Stimulated activated naive B cell treated with anti-CD40 and anti-IgM and Interleukin-4, amounts not matched to agents 10 μg/mL and 1 μg/mL and 100 μg/mL, for 72 hours (primary cell): ENCODE measurements at places on chromosomes 2 and 18.

GRCh38 chr2:73925033-73925704 is 1.5 kb upstream of the DGUOK start:
- H3K27me3 ChIP-seq = no peaks in the 10 kb centered on the region
- peaks cover 28% of the 10 kb centered on the region for H3K4me1 ChIP-seq
- DNase-seq = no peak
- H3K4me3 ChIP-seq = no peak overlapping the region
- peak overlapping the region; percentile 14 for H3K27ac ChIP-seq

DNA sequence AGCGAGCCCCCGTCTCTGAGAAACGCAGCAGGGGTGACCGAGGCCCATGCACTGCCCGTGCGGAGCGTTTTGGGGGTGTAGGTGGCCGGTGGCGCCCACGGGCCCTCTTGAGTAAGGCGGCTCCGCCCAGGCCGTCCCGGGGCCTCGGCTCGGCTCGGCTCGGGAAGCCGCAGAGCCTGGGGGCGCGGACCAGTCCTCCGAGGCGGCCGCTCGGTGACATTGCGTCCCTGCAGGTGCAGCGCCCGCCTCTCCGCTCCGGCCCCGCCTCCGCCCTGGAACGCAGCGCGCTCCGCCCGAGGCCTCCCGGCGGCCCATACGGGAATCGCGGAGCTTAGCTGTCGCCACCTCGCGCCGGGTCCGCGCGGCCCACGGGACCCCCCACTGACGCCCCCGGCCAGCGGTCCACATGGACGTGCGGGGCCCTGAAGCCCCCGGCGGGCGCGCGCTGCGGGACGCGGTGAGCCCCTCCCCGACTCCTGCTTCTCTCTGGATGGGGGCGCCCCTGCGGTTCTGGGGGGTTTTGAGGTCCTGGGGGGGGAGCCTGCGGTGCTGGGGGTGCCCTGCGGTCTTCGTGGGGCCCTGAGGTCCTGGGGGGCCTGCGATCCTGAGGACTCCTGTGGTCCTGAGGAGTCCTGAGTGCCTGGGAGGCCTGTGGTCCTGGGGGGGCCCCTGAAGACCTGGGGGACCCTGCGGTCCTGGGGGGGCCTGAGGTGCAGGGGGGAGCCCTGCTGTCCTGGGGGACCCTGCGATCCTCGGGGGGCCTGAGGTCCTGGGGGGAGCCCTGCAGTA is at the start of gene HSBP1L1:
TSS of gene HSBP1L1 (plus strand) at position 314 of the 789 bp plus-strand sequence. CDS start at position 407, 93 bp downstream.
- H3K27me3 ChIP-seq = peaks cover 7% of the 10 kb centered on the region
- H3K27ac ChIP-seq = peak within 1 kb of the TSS; percentile 84
- peaks cover 20% of the 10 kb centered on the region for H3K36me3 ChIP-seq
- H3K4me1 ChIP-seq = peaks cover 27% of the 10 kb centered on the region

- H3K27me3 ChIP-seq = no peaks in the 10 kb centered on the region
- no peak overlapping the region for H3K27ac ChIP-seq
- no peak overlapping the region for H3K4me3 ChIP-seq
- DNase-seq = no peak
These were observed 114.5 kb downstream of the ZNF236 start for GRCh38 chr18:76936877-76937276.

DNA sequence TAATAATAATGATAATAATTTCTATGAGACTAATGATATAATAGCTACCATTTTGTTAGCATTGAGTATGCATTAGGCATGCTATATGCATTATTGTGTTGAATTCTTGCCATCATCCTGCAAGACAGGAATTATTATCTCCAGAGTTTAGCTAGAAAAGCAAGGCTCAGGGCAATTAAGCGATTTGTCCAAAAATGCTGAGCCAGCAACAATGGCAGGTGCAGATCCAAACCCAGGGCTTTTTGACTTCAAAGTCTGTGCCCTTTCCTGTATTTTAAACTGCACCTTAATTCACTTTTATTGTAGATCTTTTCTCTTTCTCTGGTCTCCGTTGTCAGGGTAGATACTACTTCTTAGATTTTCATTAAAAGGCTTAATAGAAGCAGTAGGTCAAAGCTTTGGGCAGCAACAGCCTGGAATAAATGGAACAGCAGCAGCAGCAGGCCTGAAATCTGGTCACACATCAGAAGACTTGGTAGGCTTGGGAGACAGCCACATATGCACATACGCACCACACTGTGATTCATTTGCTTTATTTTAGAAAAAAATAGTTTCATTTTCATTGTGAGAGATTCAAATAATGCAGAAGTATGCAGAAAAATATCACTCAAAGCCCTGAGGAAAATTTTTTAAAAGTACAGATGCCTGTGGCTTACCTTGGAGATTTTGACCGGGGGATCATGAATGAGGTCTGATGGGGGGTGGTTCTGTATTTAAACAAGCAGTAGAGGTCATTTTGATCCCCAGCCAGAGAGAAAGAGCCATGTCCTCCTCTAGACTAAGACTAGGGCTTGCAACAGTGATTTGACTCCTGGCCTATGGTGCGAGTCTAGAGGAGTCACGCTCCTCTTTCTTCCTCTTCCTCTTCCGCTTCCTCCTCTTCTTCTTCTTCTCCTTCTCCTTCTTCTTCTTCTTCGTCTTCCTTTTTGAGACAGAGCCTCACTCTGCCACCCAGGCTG is 455.7 kb downstream of the TSN start:
- no peak overlapping the region for H3K27ac ChIP-seq
- H3K36me3 ChIP-seq = no peaks in the 10 kb centered on the region
- no peaks in the 10 kb centered on the region for H3K27me3 ChIP-seq
- H3K4me3 ChIP-seq = no peak overlapping the region

DNA sequence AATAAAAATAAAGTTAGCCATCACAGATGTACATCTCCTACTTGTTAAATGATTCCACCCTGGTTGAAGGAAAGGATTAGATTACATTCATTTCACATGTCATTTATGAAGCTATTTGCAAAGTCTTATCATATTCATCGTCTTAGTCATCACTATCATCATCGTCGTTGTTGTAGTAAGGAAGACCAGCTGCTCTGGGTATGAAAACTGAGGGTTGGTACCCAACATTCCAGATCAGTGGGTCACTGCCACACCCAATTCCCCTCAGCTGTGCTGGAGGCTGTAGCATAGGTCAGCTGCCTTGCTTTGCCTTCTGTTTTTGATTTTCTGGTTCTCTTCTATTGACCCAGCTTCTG is 20.9 kb upstream of the CCBE1 start:
- H3K4me1 ChIP-seq = no peaks in the 10 kb centered on the region
- no peak overlapping the region for H3K27ac ChIP-seq
- no peak for DNase-seq
- H3K27me3 ChIP-seq = peaks cover 14% of the 10 kb centered on the region
- no peak overlapping the region for H3K4me3 ChIP-seq

DNA sequence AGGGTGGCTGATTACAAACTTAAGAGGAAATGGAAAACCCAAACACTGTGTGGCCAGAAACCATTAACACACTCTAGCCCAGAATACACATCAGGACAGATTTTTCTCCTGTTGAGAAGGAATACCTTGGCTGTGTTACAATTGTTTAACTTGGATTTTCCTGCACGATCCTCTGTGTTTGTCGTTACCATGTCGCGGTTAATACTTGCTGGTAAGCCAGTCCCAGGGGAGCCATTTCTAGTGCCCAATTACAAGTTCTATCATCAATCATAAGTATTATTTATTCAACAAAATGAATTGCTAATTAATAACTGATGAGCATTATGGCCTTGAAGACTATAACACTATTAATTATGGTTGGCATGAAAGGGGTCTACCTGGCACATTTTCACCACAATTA is 146.8 kb downstream of the LNPK start:
- H3K27ac ChIP-seq = no peak overlapping the region
- H3K27me3 ChIP-seq = peaks cover 5% of the 10 kb centered on the region
- no peak for DNase-seq
- no peaks in the 10 kb centered on the region for H3K36me3 ChIP-seq
